ENCODE measurements at places on chromosomes 11 and 22.

DNA sequence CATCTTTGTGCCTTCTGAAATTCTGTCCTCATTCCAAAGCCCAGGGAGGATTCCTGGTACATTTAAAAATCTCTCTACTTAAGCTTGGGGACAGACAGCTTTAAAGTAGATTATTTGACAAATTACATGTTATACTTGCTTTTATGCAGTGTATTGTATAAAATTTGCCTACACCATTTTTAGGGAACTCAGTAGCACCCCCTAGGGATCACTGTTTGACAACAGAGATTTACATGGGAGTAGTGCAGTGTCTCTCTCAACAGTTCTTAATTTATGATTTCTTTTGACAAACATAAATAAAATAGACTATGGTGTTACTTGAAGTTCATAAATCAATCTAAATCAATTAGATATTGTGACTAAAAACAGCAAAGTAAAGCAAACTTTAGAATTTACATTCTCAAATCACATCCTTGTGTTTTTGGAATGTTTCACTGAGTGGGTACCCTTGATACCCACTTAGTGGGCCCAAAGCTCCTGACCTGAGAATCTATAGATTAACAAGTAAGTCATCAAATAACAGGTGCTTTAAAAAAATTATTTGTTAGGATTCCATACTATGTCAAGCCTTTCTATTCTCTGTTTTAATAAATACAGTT lies 428.8 kb downstream of the DYNC2H1 start:
- DNase-seq = no peak

DNA sequence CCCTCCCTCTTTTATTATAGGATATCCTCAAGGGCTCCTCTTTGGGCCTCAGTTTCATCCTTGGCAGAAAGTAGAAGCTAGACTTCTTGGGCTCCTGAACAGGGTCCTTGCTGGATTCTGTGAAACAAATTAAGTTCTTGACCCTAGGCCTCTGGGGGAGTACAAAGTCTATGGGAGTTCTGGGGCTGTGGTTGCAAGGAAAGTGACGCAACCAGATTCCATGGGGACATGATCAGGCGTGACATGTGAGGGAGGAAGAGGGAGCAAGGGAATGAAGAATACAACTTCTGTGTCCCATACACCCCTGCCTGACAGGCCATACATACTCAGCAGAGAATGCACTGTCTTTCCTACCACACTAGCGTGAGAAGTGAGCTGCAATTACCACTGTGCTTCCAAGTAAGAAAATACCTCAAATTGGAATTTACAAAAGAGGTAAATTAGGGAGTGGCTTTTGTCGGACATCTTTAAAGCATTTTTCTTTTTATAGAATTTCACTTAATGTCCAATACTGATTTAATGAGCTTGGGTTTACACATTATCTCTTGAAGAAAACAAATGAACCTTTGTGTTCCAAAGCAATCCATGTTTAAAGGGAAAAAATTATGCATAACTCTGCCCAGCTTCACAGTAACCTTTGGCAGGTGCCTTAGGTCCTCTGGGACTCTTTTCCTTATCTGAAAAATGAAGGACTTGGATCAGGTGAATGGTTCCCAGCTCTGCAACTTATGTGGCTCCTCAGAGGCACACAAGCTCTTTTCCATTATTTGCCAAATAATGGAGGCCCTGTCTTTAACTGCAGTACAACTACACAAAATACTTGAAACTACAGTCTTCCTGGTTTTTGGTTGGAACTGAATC lies 38.9 kb downstream of the LIMK2 start:
- no peak for DNase-seq

DNA sequence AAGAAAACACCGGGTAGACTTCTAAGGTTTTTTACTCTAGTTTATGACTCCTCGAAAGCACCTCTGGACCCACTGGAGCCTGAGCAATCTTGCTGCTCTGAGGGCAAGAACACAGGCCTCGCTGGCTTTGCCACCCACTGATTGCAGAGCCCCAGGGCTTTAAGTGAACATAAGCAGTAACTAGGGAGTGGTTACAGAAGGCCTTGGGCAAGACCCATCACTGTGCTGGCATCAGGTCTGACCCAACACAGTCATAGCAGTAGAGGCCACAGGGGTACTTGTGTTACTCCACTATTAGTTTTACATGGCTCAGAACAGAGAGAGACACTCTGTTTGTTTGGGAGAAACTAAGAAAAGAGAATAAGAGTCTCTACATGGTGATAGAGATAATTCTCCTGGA lies 684.5 kb downstream of the FAM181B start:
- no peak for DNase-seq

DNA sequence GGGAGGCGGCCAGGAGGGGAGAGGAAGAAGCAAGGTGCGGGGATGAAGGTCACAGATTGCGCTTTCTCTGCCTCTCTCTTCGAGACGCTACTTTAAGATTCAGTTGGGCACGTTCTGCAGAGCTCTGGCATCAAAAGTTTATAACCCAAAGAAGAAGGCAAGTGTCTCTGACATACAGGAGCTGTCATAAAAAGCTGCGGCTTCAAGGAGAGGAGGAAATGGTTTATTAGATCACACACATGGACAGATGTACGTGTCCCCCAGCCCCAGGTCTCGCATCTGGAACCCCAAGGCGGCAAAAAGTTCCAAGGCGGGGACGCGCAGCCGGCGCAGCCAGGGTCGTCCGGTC lies 589.0 kb downstream of the OPCML start:
- no peak for DNase-seq

DNA sequence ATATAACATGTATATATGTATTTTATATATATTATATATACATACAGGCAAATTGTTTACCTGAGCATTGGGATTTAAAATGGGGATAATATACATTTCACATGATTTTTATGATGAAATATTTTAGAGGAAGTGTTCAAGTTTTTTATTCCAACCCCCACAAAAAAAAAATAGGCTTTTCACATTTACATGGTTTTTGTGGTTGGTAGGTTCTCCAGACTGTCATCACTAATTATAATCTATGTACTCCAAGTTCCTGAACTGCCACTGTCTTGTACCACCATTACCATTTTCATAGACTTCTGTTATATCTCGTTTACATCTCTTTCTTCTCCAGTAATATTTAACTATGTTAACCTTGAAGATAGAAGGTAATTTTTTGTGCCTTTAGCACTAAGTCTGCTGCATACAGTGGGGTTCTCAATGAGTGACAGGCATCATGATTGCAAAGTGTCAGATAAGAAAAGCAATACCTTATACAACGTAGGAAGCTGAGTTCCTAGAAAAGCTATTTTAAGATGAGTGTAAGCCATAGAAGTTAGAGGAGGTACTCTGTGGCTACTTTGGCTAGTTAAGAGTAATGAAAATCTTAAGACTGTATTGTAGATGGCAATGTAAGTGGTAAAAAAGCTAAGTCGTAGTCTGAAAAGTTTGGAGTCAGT lies 5.2 kb downstream of the TMEM126A start:
- no peak for DNase-seq

GRCh38 chr22:45534339-45535192 lies 31.9 kb downstream of the FBLN1 start:
- no peak for DNase-seq

DNA sequence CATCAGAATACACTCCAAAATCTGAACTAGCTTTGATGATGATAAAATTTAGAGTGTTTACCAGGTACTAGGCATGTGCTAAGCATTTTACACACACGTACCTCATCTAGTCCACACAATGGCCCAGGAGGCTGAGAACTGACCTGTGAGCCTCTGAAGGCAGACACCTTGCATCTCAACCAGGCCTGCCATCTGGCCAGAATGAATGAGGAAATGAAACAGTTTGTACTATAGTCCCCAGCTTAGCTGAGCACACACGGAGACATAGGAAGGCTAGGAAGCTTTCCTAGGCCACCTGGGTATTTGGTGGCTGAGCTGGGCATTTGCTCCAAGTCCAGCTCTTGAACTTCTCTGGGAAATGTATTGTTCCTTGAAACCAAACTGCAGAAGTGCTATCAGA lies 6.9 kb upstream of the SHANK3 start:
- DNase-seq = no peak

GRCh38 chr11:531919-532526 lies 3.4 kb downstream of the HRAS start:
- no peak for DNase-seq

- DNase-seq = peak; percentile 78
Observed at GRCh38 chr11:124114942-124115781, at the start of gene VWA5A. VWA5A (plus strand) TSS chr11:124115450; CDS start chr11:124117512, 2,062 bp downstream.

GRCh38 chr11:82004537-82005213 lies 729.0 kb downstream of the FAM181B start:
- no peak for DNase-seq

DNA sequence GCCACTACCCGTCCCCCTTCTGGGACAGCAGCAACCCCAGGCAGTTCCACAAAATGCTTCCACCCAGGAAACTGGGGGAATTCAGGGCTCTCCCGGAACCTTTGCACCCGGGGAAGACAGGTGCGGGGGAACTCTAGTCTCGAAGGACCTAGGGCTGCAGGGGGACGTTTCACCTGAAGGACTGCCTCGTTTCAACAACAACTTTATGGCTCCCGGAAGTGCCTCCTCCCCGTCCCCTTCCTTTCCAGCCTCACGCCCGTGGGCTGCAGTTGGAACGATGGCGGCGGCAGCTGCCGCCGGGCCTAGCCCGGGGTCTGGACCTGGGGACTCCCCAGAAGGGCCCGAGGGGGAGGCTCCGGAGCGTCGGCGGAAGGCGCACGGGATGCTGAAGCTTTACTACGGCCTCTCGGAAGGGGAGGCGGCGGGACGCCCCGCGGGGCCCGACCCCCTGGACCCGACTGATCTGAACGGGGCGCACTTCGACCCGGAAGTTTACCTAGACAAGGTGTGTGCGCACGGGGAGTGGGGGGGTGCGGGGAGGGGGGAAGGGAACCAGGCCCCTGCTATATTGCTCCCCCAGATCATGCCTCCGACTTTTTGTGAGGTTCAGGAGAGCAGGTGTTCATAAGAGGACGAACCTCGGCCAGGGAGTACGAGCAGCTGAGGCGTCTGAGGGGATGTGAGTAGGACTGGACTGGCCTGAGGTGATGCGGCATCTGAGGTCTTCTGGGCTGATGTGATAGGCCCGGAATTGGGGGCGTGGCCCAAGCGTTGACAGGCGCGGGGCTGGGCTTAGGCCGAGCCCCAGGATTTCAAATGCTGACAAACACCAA lies at the start of gene VPS51:
VPS51 (plus strand) TSS at position 241 of the 833 bp plus-strand sequence; CDS start at position 278, 37 bp downstream.
- peak; percentile 85 for DNase-seq

- DNase-seq = no peak
Observed at GRCh38 chr11:44371706-44372105, 61.8 kb upstream of the ALX4 start.

- no peak for DNase-seq
Observed at GRCh38 chr11:120842195-120842594, 181.7 kb upstream of the TBCEL start.

- no peak for DNase-seq
Observed at GRCh38 chr22:32811788-32812545, 10.5 kb downstream of the TIMP3 start.
